ENCODE measurements at places on chromosomes 11 and 22.

GRCh38 chr22:47297261-47298016 is 535.0 kb downstream of the TBC1D22A start:
- no peak for DNase-seq

DNA sequence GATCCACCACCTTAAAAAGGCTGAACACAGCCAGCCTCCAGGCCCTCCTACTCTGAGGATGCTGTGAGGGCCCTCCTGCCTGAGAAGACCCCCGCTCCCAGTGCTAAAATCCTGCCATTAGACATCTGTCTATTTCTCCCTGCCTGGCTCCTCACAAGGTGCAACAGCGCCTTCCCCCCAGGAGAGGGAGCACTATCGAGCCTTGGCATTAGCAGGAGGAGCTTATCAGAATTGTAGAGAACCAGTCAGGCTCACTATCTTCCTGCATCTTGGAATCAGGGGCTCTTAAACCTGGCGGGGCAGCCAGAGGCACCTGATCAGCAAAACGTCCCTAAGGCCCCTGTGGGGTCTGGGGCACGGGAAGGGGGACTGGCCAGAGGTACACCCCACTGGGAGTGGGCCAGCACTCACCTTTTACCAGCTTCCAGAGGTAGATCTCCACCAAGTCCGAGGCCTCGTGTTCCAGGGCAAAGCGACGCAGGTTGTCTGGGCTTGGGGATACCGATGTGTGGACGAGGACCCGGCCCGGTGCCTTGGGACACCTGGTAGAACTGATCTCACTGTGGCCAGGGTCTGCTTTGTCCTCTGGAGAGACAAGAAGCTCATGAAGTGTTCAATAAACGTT is 28.7 kb downstream of the CHRDL2 start:
- DNase-seq: peak; percentile 10

DNA sequence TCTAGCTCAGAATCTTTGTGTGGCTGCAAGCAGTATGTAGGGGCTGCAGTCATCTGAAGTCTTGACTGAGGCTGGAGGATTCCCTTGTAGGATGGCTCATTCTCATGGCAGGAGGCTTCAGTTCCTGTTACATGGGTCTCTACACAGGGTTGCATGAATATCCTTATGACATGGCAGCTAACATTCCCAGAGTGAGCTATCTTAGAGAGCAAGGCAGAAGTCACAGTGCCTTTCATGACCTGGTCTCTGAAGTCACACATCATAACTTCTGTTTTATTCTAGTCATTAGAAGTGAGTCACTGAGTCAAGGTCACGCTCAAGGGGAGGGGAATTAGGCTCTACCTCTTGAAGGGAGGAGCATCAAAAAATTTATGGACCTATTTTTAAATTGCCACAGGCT is 10.3 kb upstream of the SPON1 start:
- DNase-seq: no peak

DNA sequence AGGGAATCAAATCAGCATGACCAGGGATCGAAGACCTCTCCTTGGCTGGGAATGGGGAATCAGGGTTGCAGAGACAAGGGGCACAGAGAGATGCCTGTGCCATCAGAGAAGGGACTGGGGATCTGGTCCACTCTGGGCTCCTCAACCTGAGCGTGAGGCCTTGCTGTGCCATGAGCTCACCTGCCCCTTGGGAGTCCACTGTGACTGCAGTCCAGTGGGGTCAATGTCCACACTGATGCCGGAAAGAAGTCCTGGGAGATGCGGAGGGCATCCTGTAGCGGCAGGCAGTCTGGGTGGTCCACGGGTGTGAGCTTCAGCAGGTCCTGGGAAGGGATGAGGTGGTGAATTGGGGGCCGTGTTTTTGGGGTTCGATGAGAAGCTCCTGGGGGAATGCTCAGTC is 7.3 kb upstream of the RGL4 start:
- no peak for DNase-seq

DNA sequence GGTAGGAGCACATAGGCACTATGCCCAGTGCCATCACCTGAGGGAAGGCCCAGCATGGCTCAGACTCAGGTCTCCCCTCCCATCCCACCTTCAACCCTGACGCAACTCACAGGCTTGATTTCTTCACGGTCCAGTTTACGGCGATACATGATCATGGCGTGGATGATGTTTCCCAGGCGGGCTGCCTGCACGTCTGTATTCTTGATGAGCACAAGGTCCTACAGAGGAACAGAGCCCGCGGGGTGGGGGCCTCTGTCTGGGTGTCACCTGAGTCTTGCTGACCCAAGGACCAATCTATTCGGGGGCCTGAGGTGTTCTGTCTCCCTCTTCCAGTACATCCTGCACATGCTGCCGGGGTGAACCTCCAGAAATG is 3.9 kb downstream of the CPT1B start:
- no peak for DNase-seq

- DNase-seq: no peak
Measured at GRCh38 chr11:128303383-128303782, 284.0 kb downstream of the ETS1 start.

DNA sequence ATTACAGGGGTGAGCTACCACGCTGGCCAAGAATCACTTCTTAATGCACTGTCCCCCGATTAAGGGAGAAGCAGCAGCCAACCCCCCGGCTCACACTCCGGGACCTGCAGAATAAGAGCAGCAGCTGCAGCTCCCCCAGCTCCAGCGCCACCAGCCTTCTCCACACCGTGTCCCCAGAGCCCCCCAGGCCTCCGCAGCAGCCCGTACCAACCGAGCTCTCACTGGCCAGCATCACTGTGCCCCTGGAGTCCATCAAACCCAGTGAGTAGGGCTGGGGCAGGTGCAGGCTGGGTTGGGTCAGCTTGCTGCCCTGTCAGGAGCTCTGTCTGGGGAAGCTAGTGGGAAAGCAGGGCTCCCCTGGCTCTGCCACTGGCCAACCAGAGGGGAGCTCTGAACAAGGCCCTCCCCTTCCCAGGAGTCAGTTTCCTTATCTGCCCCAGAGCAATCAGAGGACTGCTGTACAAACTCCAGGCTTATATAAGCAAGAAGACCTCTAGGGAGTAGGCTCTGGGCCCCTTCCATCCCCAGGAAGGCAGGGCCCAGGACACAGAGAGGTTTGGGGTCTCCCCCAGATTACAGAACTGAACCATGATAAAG is 8.5 kb upstream of the SH3BP1 start:
- DNase-seq: no peak

DNA sequence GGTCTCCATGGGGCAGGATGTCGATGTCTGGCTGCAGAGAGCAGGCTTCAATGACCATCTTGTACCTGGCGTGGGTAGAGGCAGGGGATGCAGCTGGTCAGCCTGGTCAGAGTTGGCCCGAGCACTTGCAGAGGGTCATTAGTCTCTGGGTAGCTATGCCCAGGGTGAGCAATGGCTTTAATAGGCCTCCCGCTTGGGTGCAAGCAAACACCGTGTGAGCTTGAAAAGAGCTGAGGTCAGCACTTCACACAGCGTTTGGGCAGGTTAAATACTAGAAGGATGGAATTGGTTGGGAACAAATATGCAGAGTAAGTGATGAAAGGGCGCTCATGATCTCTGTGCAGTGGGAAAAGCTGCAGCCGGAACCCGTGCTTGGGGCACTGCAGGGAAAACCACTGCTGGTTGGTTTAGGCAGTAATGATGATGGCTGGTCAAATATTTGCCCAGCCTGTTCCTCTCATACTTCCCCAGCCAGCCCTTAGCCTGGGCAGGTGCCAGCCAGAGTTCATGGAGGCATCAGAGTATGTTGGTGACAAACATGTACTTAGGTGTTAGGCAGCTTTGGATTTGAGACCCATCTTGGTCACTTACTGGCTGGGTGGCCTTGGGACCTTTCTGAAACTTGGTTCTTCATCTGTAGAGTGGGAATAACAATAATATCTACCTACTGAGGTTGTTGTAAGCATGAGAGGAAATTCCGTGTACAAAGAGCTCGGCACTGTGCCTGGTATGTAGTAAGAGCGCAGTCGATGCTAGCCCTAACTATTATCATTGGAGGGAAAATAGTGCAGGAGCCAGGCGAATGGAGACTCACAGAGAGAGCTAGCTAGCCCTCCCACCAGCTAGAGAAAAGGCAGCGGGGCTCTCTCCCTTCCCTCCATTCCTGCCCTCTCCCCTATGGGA is 25.2 kb upstream of the KCNJ11 start:
- DNase-seq: no peak

- DNase-seq: no peak
Measured at GRCh38 chr11:30983143-30983542, 386.4 kb downstream of the DCDC1 start.

DNA sequence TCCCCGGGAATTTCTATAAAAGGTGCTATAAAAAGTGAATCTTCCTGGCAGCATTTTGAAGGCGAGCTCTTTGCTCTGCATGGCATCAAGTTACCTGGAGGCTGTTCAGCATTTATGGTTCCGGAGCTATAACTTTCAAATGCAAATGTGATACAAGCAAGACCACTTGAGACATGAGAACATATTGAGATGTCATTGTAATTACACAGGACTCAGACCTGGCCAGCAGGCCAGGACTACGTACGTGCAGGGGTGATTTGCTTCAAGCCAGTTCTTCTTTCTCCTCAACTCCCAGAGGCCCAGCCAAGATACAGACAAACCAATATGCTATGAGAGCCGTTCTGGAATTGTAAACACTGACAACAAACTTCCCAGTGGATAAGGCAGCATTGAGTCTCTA is 227.4 kb upstream of the FAT3 start:
- no peak for DNase-seq

DNA sequence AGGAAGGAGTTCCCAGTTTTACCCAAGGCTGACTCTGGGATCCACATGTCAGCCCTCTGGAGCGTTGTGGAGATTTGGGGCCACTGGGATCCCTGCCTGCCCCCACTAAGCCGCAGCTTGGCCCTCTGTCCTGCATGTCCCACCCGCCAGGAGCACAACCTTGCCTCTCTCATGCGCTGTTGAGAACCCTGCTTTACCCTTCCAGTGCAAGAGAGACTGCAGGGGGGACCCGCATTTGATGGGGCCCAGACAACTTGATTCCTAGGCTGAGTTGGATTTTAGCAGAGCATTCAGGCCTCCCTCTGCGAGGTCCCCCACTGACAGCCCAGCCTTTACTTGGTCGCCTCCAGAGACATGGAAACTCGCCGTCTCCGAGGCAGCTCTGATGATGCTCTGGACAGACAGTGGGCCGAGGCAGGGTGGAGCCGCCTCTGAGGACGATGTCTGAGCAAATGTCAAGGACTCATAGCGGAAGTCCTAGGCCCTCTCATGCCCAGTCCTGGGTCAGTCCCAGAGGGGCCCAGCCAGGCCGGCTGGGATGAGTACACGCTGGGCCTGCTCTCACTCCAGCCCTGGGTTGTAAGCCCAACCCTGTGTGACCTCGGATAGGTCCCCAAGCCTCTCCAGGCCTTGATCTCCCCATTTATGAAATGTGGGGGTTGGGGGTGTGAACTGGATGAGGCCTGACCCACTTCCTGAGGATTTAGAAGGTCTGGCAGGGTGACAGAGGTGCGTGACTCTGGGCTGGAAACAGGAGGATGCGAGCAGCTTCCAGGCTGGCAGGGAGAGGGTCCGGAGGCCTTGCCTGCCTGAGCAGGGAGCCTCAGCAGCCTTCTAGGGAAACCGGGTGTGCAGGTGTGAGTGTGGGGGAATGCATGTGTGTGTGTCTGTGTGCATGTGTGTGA is 630 bp downstream of the CD5 start:
- DNase-seq: no peak
